ENCODE measurements at places on chromosomes 3 and 15.

GRCh38 chr3:121786485-121786884 lies 36.9 kb upstream of the GOLGB1 start:
- DNase-seq = no peak
- no peak overlapping the region for H3K4me3 ChIP-seq

- H3K36me3 ChIP-seq = no peaks in the 10 kb centered on the region
- no peak for DNase-seq
- H3K4me1 ChIP-seq = peaks cover 3% of the 10 kb centered on the region
- peak overlapping the region; percentile 55 for H3K4me3 ChIP-seq
- H3K27me3 ChIP-seq = no peaks in the 10 kb centered on the region
Observed at GRCh38 chr3:14401692-14402303, 608 bp upstream of the SLC6A6 start.

DNA sequence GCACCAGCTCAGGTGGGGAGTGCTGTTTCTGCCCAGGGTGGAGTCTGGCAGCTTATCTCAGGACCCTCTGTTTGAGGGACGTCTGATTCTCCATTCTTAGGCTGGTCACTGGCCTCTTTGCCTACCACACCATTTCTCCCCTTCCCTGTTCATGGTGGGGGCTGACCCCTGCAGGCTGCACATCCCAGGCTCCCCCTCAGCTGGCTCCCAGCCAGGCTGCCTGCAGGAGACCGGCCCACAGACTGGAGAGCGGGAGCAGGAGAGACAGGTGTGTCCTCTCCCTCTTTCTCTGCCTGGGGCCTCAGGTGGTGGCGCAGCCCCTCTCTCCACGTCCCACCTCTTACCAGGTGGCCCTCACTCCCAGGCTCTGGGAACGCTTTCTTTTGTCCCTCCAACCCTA lies 60.8 kb downstream of the RAB11A start:
- H3K27me3 ChIP-seq = no peaks in the 10 kb centered on the region
- no peak overlapping the region for H3K27ac ChIP-seq
- H3K4me1 ChIP-seq = no peaks in the 10 kb centered on the region
- no peak overlapping the region for H3K4me3 ChIP-seq

GRCh38 chr3:69684309-69684961 lies 54.8 kb upstream of the MITF start:
- H3K4me1 ChIP-seq = no peaks in the 10 kb centered on the region

DNA sequence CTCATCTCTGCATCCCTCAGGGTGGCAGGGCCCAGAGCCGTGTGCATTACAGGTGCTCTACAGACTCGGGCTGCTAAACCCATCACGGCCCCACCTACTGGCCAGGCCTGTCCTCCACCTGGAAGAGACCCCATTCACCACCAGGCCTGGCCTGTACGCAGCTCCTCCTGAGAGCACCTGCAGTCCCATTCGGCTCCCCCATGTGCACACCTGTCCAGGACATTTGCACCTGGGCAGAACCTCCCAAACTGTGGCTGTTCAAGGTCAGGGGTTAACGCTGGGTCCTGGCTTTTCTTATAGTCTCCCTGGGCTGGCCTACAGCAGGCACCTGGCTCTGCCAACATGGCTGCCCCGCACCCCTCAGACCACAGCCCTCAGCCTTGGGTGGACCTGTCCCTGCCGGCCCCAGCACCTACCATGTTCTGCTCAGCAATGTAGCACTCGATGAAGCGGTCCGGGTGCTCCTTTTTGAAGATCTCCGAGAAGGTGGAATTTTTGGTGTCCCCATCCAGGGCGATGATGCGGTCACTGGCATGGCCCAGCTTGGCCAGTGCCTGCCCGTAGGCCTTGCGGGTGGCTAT lies 25.7 kb downstream of the TKT start:
- H3K4me3 ChIP-seq = no peak overlapping the region
- H3K36me3 ChIP-seq = peaks cover 98% of the 10 kb centered on the region
- no peaks in the 10 kb centered on the region for H3K27me3 ChIP-seq
- H3K27ac ChIP-seq = no peak overlapping the region
- no peaks in the 10 kb centered on the region for H3K4me1 ChIP-seq

- H3K4me3 ChIP-seq = no peak overlapping the region
- H3K4me1 ChIP-seq = no peaks in the 10 kb centered on the region
- H3K36me3 ChIP-seq = peaks cover 46% of the 10 kb centered on the region
- no peak for DNase-seq
- H3K27me3 ChIP-seq = no peaks in the 10 kb centered on the region
Observed at GRCh38 chr3:67605377-67605776, 49.0 kb downstream of the SUCLG2 start.

- no peaks in the 10 kb centered on the region for H3K27me3 ChIP-seq
- H3K4me1 ChIP-seq = no peaks in the 10 kb centered on the region
- no peak for DNase-seq
- no peak overlapping the region for H3K27ac ChIP-seq
- no peak overlapping the region for H3K4me3 ChIP-seq
Observed at GRCh38 chr15:97745481-97746071, 214.9 kb upstream of the ARRDC4 start.

DNA sequence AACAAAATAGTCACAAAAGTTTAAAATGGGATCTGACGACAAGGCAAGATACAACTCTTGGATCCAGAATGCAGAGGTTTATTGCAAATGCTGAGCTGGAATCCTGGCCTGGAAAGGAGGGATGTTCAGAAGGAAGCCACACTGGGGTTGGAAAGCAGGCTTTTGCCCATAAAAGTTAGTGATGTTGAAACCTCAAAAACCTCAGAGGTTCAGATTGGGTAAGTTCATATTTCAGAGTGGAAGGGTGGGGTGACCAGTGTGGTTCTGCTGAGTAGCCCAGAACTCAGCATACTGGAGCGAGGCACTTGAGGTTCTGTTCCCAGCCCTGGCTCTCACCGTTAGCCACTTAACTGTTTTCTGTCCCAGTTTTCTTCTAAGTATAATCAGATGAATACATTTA lies 114.0 kb upstream of the OSTN start:
- no peak overlapping the region for H3K4me3 ChIP-seq
- H3K36me3 ChIP-seq = no peaks in the 10 kb centered on the region
- no peak overlapping the region for H3K27ac ChIP-seq
- DNase-seq = no peak
- no peaks in the 10 kb centered on the region for H3K27me3 ChIP-seq
- peaks cover 2% of the 10 kb centered on the region for H3K4me1 ChIP-seq

- H3K4me3 ChIP-seq = no peak overlapping the region
- no peaks in the 10 kb centered on the region for H3K36me3 ChIP-seq
- peaks cover 22% of the 10 kb centered on the region for H3K27me3 ChIP-seq
- H3K4me1 ChIP-seq = no peaks in the 10 kb centered on the region
Observed at GRCh38 chr3:68953816-68954444, 21.6 kb upstream of the TAFA4 start.

- no peaks in the 10 kb centered on the region for H3K27me3 ChIP-seq
- no peak for DNase-seq
- peaks cover 39% of the 10 kb centered on the region for H3K4me1 ChIP-seq
- H3K27ac ChIP-seq = peak overlapping the region; percentile 89
- no peaks in the 10 kb centered on the region for H3K36me3 ChIP-seq
Observed at GRCh38 chr15:89820666-89821611, 6.3 kb upstream of the ANPEP start.

- peaks cover 14% of the 10 kb centered on the region for H3K4me1 ChIP-seq
- DNase-seq = no peak
- H3K36me3 ChIP-seq = peaks cover 3% of the 10 kb centered on the region
- no peak overlapping the region for H3K4me3 ChIP-seq
- H3K27me3 ChIP-seq = no peaks in the 10 kb centered on the region
- peak overlapping the region; percentile 38 for H3K27ac ChIP-seq
Observed at GRCh38 chr3:79937567-79937966, 169.8 kb upstream of the ROBO1 start.

DNA sequence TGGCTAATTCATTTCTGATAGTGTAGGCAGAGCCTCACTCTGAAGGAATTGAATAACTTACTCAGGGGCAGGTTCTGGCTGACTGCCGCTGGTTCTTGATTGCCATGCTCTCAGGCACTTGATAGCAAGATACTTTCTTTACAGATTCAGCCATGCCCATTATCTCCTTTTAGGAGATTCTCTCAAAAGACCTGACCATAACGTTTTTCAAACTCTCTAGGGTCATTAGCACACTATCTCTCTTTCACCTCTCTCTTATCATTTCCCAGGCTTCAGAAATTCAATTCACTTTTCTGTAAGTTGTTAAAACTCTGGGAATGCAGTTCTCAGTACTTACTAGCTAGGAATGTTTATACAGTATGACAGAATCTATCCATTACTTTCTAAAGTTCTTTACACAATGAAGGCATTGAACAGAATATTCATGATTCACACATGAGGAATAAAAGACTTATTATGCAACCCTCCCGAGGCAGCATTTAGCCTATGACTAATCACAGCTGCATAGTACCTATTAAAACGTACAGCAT lies 850.3 kb upstream of the CADM2 start:
- H3K27ac ChIP-seq = peak overlapping the region; percentile 97
- no peaks in the 10 kb centered on the region for H3K36me3 ChIP-seq
- no peaks in the 10 kb centered on the region for H3K27me3 ChIP-seq
- H3K4me3 ChIP-seq = no peak overlapping the region

GRCh38 chr3:116399701-116400226 lies 45.5 kb downstream of the LSAMP start:
- H3K36me3 ChIP-seq = no peaks in the 10 kb centered on the region
- H3K4me3 ChIP-seq = no peak overlapping the region
- H3K27ac ChIP-seq = no peak overlapping the region
- peaks cover 2% of the 10 kb centered on the region for H3K27me3 ChIP-seq
- DNase-seq = no peak
- no peaks in the 10 kb centered on the region for H3K4me1 ChIP-seq

DNA sequence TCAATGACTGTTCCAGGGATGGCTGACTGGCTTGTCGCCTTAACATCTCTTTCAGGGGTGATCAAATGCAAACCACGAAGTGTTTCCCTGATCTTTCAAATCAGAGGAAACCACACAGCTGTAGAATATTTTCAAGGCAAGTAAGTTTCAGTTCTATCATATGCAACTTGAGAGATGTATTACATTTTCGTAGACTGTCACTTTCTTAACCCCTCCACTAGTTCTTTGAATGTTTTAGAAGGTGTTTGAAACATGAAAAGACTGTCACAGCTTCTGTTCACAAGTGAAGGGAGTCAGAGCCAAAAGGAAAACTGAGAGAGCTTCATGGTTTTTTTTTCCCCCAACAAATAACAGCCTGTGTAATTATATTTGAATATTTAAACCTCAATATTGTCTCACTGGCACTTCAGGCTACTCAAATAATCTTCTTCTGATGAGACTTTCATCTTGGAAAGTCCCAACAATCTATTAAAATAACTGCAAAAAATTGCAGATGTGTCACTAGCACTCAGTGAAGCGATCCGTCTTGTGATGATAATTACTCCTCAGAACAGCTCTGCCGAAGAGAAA lies 25.9 kb upstream of the CAPN7 start:
- H3K4me3 ChIP-seq = no peak overlapping the region
- DNase-seq = no peak
- H3K36me3 ChIP-seq = no peaks in the 10 kb centered on the region

DNA sequence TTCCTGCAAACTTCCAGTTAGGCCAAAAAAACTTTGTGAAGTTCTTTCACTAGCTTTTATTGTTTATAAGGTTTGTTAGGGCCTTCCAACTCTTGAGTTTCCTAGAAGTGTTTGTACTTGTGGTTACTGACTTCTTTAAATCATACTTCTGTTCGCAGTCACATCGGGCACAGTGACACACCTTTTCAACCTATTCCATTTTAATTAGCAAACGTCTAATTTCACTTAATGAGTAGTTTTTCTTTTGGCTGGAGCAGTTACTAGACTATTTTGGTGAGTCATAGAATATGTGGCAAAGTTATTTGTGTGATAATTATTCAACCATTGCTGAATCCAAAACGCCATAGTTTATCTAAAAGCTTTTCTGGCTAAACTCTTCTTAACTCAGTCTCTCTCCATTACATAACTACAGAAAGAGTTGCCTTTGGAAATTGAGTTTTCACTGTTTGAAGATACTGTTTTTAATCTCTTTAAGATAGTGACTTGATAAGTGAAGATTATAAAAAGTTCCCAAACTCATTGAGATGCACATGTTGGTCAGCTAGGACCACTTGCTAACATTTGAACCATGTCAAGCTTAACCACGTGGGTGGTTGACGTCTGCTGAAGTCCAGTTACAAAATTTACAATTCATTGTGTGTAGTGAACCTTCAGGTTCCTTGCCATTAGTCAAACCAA lies 21.5 kb downstream of the CNOT10 start:
- DNase-seq = no peak
- no peaks in the 10 kb centered on the region for H3K27me3 ChIP-seq
- no peak overlapping the region for H3K27ac ChIP-seq
- no peak overlapping the region for H3K4me3 ChIP-seq
- H3K36me3 ChIP-seq = peaks cover 44% of the 10 kb centered on the region
- no peaks in the 10 kb centered on the region for H3K4me1 ChIP-seq

GRCh38 chr3:41190509-41191284 lies 8.6 kb upstream of the CTNNB1 start:
- H3K27ac ChIP-seq = no peak overlapping the region
- no peaks in the 10 kb centered on the region for H3K36me3 ChIP-seq
- no peak for DNase-seq
- no peaks in the 10 kb centered on the region for H3K4me1 ChIP-seq
- H3K4me3 ChIP-seq = no peak overlapping the region
- H3K27me3 ChIP-seq = no peaks in the 10 kb centered on the region

- H3K27me3 ChIP-seq = no peaks in the 10 kb centered on the region
- H3K4me3 ChIP-seq = no peak overlapping the region
- H3K4me1 ChIP-seq = no peaks in the 10 kb centered on the region
- no peaks in the 10 kb centered on the region for H3K36me3 ChIP-seq
- no peak overlapping the region for H3K27ac ChIP-seq
Observed at GRCh38 chr3:114307832-114308231, 14.0 kb downstream of the TIGIT start.

DNA sequence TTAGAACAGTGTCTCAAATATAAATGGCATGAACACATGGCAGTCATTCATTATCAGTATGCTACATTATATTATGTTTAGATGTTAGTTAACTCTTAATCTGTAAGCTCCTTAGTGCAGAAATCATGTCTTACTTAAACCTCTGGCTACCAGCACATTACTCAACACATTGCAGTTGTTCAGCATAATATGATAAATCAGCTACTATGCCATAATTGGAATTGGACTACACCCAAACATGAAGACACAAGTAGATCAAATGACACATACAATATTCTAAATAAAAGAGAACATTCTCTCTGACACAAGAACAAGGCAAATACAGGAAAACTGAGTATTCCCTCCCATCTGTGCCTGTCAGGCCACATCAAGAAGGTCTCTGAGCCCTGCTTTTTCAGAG lies 116.1 kb downstream of the PCCB start:
- H3K36me3 ChIP-seq = peaks cover 21% of the 10 kb centered on the region
- H3K27me3 ChIP-seq = no peaks in the 10 kb centered on the region
- no peak for DNase-seq
- H3K4me3 ChIP-seq = no peak overlapping the region

GRCh38 chr15:95371664-95372063 lies 958.8 kb upstream of the NR2F2 start:
- no peak overlapping the region for H3K27ac ChIP-seq
- H3K27me3 ChIP-seq = no peaks in the 10 kb centered on the region
- H3K4me3 ChIP-seq = no peak overlapping the region
- no peaks in the 10 kb centered on the region for H3K4me1 ChIP-seq
- no peaks in the 10 kb centered on the region for H3K36me3 ChIP-seq

- no peak overlapping the region for H3K27ac ChIP-seq
- H3K4me3 ChIP-seq = no peak overlapping the region
- no peak for DNase-seq
Observed at GRCh38 chr3:27127879-27128278, 241.3 kb downstream of the NEK10 start.

GRCh38 chr15:44710236-44711095 lies 657 bp downstream of the PATL2 start:
- no peak for DNase-seq
- H3K27me3 ChIP-seq = no peaks in the 10 kb centered on the region
- H3K36me3 ChIP-seq = peaks cover 20% of the 10 kb centered on the region
- peak overlapping the region; percentile 58 for H3K27ac ChIP-seq
- peak overlapping the region; percentile 89 for H3K4me3 ChIP-seq

All from RWPE2 (cell line).